Peyer's patch (tissue), 4 donors: ENCODE measurements at places on chromosomes 5 and 9.

DNA sequence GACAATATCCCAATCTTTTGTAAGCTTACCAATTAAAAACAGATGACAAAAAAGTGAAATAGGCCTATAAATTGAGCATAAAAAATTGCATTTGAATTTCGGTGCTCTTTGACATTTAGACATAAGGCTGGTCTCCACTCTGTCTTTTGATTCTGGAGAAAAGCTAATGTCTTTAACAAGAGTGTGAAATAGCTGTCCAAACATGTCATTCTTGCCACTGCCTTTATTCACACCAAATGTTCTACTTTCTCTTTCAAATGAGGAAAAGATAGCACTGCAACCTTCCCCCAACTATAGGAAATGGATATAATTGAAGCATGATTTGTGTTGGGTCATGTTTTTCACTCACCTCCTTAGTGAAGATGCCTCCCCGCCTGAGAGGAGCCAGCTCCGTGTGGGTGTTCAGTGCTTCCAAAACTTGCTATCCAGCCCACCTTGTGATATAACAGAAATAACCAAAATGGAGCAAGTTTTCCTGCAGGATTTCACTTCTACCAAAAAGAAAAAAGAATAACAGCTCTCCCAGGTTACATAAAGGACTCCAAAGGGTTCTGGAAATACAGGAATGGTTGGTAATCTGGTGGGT is 55.2 kb upstream of the STK32A start:
- no peak for DNase-seq
- no peak overlapping the region for H3K4me3 ChIP-seq
- H3K4me1 ChIP-seq = no peaks in the 10 kb centered on the region
- H3K27ac ChIP-seq = no peak overlapping the region

GRCh38 chr5:149800633-149801032 is 70.5 kb downstream of the PPARGC1B start:
- no peak for DNase-seq
- no peaks in the 10 kb centered on the region for H3K36me3 ChIP-seq
- H3K27ac ChIP-seq = peak overlapping the region; percentile 19
- H3K4me3 ChIP-seq = no peak overlapping the region

DNA sequence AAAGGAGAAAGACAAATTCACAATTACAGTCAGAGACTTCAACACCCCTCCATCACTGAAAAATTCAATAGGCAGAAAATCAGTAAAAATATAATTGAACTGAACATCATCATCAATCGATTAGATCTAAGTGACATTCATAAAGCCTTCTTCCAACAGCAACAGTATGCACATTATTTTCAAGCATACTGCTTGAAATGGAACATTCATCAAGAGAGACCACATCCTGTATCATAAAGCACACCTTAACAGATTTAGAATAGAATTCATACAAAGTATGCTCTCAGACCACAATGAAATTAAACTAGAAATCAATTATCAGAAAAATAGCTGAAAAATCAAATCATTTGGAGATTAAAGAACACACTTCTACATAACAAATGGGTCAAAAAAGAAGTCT is 39.1 kb downstream of the ERMP1 start:
- H3K27me3 ChIP-seq = no peaks in the 10 kb centered on the region
- no peak for DNase-seq
- H3K27ac ChIP-seq = no peak overlapping the region
- H3K4me1 ChIP-seq = no peaks in the 10 kb centered on the region
- H3K4me3 ChIP-seq = no peak overlapping the region

GRCh38 chr9:15295761-15296405 is 11.1 kb downstream of the TTC39B start:
- DNase-seq = no peak
- H3K4me1 ChIP-seq = peaks cover 13% of the 10 kb centered on the region
- H3K36me3 ChIP-seq = peaks cover 5% of the 10 kb centered on the region
- H3K27ac ChIP-seq = peak overlapping the region; percentile 92
- H3K4me3 ChIP-seq = peak overlapping the region; percentile 54
- H3K27me3 ChIP-seq = no peaks in the 10 kb centered on the region

DNA sequence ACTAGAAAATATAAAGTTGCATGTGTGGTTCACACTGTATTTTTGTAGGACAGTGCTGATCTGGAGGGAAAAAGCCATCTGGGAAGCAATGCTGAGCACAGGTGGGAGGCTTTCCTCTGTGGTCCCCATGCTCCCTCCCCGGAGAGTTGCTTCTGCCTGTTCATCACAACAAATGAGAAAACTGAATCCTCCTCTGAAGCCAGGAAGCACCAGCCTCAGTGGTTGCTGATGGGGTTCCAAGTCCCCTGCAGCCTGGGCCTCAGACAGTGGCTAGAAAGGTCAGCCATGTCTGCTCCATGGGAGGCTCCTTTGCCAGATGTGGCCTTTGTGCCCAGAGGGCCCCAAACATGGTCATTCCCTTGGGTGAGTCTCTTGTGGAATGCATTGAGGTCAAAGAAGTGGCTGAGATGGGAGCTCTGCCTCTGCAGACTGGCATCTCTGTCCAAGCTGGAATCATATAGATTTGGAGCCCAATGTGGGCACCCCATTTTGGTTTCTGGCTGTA is 77.6 kb downstream of the C5orf15 start:
- no peaks in the 10 kb centered on the region for H3K4me1 ChIP-seq
- no peak overlapping the region for H3K27ac ChIP-seq
- no peaks in the 10 kb centered on the region for H3K27me3 ChIP-seq
- no peak overlapping the region for H3K4me3 ChIP-seq
- no peak for DNase-seq
- no peaks in the 10 kb centered on the region for H3K36me3 ChIP-seq

DNA sequence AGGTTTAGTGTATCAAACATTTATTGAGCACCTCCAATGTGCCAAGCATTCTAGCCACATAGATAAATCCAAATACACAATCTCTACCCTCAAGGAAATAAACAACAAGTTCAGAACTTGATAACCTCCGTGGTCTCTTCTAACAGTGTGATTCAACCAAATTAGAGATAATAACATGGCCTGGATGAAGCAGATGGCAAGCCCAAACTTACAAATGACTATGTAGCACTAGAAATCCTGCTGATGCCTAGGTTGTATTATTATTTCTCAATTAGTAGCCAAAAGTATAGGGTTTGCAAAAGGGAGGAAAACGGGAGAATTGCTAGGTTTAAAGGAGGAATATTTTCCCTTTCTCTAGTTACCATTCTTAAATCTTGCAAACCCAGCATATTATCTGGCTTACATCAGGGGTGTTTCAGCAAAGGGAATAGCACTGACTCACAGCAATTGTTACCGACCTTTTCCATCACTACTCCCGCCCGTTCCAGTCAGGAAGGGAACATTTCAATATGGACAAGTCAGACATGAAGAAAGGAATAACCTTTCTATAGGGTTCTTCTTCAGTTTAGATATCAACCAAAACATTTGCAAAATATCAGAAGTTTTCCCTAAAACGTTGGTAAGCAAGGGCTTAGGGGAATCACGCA is 2.3 kb downstream of the DPYSL3 start:
- peaks cover 4% of the 10 kb centered on the region for H3K4me1 ChIP-seq
- H3K4me3 ChIP-seq = no peak overlapping the region
- peak overlapping the region; percentile 91 for H3K27ac ChIP-seq
- DNase-seq = no peak
- H3K36me3 ChIP-seq = no peaks in the 10 kb centered on the region

DNA sequence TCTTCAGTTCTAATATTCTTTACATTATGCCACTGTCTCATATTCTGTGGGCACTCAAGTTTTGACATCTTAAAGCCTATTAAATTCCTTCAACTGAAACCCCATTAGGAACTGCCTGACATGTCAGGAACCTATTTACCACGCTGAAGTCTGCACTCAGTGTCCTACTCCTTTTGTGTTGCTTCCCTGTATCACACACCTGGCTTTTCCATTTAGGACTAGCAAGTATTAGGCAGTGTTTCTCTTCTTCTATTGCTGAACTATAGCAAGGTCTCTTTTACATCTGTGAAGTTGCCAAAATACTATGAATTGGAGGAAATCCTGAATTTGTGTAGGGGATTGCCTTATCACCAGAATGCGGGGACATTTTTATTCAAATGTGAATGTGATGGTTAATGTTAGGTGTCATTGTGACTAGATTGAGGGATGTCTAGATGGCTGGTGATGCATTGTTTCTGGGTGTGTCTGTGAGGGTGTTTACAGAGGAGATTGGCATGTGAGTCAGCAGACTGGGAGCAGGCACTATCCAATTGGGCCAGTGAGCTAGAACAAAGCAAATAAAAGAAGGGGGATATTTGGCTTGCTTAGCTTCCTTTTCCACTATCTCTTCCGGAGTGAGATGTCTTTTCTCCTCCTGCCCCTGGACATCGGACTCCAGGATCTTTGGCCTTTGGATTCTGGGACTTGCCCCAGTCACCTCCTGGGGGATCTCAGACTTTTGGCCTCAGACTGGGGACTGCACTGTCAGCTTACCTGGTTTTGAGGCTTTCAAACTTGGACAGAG is 21.2 kb upstream of the VCAN start:
- H3K4me3 ChIP-seq = no peak overlapping the region
- H3K27ac ChIP-seq = no peak overlapping the region
- no peaks in the 10 kb centered on the region for H3K36me3 ChIP-seq
- no peak for DNase-seq
- no peaks in the 10 kb centered on the region for H3K27me3 ChIP-seq

DNA sequence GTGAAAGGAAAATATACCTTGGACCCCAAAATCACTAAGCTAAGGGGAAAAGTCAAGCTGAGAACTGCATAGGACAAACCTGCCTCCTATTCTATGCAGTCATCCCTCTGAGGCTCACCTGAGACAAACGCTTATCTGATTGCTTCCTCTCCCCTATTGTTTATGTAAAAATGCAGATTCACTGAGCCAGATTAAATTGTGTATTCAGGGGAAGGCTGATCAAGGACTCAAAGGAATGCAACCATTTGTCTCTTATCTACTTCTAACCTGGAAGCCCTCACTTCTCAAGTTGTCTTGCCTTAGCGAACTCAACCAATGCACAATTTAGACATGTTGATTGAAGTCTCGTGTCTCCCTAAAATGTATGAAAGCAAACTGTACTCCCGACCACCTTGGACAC is 13.3 kb downstream of the SPARC start:
- no peaks in the 10 kb centered on the region for H3K27me3 ChIP-seq
- H3K27ac ChIP-seq = no peak overlapping the region
- no peak for DNase-seq
- no peaks in the 10 kb centered on the region for H3K36me3 ChIP-seq

DNA sequence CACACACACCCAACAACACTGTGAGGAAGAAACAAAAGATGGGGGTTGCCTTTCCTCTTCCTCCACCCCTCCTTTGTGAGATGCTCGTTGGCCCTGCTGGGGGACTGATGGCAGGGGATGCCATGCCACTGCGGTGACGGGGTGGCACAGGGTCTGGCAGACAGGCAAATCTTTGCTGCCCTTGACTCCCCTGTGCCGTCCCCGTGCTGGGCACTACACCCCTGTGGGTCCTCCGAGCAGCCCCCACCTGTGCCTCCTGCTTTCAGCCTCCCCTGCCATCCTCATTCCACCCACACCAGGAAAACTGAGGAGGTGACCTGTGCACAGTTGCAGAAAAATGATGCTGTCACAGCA is 40.2 kb upstream of the IER5L start:
- DNase-seq = no peak
- no peaks in the 10 kb centered on the region for H3K27me3 ChIP-seq
- H3K4me3 ChIP-seq = no peak overlapping the region
- no peaks in the 10 kb centered on the region for H3K4me1 ChIP-seq

- no peak overlapping the region for H3K4me3 ChIP-seq
- no peak overlapping the region for H3K27ac ChIP-seq
- no peak for DNase-seq
- H3K36me3 ChIP-seq = no peaks in the 10 kb centered on the region
- no peaks in the 10 kb centered on the region for H3K4me1 ChIP-seq
- no peaks in the 10 kb centered on the region for H3K27me3 ChIP-seq
Measured at GRCh38 chr5:96492459-96493047, 59.5 kb upstream of the PCSK1 start.

DNA sequence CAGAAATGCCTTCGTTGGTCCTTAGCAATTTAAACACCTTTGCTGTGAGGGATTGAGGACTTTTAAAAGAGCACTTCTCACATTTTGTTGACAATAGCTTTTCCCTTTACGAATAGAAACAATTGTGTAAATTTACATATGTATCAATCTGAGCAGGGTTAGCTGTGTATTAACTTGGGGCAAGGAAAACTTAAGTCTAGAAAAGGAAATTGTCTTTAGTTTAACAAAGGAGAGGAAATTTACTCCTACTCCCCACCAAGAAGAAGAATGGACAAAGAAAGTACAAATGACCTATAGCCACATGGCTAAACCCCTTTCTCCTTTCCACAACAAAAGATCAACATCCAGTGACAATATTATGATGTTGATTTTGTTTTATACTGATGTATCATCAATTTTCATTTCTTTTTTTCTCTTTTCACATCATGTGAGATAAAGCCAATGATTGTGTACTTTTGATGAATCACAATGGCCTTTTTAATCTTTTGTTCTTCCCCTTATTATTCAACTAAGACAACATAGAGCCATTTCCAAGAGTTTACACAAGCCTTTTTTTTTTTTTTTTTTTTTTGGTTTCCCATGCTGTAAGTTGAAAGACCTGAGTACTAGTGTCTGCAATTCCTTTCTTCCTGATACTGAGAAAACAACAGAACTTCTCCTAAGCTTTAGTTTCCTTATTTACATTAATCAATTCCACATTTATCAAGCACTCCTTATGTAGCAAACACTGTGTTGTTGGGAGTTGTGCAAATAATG is 19.0 kb downstream of the FOXB2 start:
- no peak overlapping the region for H3K27ac ChIP-seq
- no peak overlapping the region for H3K4me3 ChIP-seq
- DNase-seq = no peak
- H3K27me3 ChIP-seq = no peaks in the 10 kb centered on the region
- H3K36me3 ChIP-seq = no peaks in the 10 kb centered on the region

DNA sequence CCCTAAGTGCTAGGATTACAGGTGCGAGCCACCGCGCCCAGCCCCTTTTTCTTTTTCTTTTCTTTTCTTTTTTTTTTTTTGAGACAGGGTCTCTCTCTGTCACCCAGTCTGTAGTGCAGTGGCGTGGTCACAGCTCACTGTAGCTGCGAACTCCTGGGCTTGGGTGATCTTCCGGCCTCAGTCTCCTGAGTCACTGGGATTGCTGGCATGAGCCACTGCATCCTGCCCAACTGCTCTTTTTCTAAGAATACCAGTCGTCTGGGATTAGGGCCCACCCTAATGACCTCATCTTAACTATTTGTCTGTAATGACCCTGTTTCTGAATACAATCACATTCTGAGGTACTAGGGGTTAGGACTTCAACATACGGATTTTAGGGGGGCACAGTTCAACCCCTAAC is 34.1 kb upstream of the NANS start:
- no peak overlapping the region for H3K4me3 ChIP-seq
- DNase-seq = no peak
- no peaks in the 10 kb centered on the region for H3K4me1 ChIP-seq

DNA sequence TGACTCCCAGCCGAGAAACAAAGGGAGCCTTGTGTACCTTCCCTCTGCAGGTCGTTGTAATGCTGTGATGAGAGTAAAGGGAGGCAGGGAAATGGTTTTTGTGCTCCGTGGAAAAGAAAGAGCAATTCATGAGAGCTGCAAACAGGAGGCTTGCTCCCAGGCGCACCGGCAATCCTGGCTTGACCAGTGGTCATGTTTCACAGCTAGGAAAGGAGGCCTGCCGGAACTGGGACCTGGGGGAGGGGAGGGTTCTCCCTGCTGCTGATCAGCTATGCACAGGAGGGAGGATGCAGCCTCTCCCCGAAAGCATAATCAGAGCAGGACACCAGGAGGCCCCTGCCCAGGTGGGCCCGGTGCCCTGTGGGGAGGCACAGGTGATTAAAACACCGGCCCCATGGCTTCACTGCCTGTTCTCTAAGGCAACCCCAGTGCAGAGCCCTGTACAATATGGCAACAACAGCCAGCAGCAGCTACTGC is 131.3 kb downstream of the ZDHHC21 start:
- H3K27me3 ChIP-seq = no peaks in the 10 kb centered on the region
- no peaks in the 10 kb centered on the region for H3K36me3 ChIP-seq
- H3K4me3 ChIP-seq = no peak overlapping the region
